Hepatocyte (in vitro differentiated cells): ENCODE measurements at places on chromosomes 11 and 22. TPM values are rescaled to one million over a fixed set of nuclear protein-coding genes. Genes with fewer than 3 reads are reported as not detected.

MPST gene
- 179 and 193 TPM in 2 replicates for polyA plus RNA-seq

DNA sequence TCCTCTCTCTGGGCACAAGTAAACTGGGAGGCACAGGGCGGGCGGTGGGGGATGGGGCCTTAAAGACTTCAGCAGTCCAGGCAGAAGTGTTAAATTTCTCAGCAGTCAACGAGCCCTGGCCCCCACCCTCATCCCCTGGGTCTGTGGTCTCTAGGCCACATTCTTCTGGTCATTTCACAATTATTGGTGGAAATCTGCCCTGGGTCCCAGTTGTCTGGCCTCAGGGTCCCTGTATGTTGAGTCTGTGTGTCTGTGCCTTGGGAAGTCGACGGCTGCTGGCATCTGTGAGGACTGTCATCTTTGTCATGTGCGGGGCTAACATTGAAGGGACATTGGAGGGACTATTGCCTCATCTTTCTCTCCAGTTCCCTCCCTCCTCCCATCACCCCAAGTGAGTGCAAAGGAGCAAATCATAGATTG lies 1.7 kb downstream of the TSPAN18 start:
- DNase-seq: no peak

DNA sequence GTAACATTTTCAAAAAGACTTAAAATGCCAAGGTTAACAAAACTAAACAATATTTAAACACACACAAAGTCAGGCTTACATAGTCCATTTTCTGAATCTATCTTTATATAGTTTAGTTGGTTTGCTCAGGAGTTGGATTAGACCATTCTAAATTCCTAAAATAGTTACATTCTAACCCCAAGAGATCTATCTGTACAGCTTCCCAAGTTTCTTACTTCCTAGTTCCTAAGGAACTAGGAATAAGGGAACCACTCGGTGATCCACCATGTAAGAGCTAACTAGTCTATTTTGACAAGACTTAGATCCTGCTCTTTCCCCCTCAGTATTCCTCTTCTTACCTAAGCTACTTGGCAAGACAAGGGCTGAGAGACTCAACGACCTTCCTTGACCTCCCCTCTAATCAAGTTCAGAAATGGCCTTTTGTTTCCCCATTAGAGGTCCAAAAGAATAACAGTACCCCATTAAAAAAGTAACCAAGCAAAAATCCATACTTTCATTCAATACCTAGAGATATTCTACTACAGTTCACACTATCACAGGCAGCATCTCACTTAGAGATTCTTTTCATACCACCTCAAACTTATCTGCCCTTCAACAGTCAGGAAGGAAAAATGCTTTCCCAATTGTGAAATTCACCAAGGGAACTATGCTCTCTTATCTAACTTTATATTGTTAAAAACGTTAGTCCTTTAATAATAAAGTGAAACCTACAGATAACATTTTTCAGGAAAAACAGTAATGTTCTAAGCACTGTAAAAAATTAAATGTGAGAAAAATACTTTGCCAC lies 253.1 kb downstream of the TTC28 start:
- no peak for DNase-seq

DNA sequence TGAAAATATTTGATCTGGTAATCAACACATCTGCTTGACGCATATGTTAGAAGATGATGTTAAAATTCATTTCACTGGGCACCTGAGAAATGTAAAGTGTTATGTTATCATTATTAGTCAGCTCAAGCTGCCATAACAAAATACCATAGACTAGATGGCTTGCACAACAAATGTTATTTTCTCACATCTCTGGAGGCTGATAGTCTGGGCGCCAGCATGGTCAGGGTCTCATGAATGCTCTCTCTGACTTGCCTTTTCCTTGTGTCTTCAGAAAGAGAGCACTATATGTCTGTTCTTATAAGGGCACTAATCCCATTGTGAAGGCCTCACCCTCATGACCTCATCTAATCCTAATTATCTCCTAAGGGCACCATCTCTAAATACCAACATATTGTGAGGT lies 435.3 kb downstream of the NELL1 start:
- DNase-seq: no peak

- DNase-seq: no peak
Observed at GRCh38 chr11:134170177-134170918, 53.4 kb downstream of the NCAPD3 start.
